D341Med (cell line): ENCODE measurements at places on chromosomes 11 and 22.

DNA sequence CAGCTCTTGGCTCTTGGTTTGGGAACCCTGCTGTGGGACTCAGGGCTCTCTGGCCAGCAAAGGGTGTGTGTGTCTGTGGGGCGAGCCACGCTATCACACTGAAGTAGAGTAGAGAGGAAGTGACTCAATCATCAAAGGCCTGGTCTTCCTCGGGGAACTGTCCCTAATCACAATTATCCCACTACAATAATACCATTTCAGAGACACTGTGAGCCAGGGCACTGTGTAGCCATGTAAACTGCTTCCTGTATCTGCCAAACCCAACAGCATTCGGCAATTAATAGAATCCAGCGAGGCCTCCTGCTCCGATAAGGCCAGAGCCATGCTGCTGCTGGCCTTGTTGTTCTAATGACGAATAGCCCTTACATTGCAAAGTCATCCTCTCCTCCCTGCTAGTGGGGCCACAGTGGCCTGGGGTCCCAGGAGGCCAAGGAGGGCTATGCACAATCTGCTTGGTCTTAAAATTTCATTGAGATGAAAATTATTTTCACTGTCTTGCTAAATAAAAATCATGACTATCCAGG is 49.8 kb upstream of the LMO2 start:
- DNase-seq: no peak

DNA sequence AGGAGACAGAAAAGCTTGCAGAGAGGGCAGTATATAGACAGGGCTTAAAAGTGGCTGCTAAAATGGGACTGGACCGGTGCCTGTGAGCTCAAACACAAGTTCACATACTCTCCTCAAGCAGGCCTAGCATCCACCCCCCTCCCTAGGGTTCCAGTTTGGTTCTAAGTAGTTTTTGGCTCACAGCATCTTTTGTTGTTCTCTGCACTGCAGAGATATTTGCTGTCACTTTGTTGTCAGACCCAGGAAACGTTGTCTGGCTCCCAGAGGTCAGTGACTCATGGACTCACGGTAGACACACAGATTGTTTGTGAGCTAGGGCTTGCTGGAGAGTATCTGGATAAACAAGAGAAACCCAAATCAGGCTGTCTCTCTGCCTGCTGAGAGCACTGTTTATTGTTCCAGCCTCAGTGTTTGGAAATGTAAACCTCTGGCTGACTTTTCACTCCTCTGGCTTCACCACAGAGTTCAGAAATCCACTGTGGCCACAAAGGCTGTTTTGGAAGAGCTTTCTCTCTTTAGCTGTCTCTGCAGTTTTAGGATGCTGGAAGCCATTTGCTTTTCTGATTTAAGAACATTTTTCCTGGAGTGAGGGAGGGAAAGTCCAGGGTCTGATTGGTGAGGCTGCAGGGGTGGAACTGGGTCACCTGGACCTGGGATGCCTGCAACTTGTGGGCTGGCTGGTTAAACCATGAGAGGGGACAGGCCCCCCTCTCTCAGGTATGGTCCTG is 303.7 kb upstream of the PLET1 start:
- no peak for DNase-seq

- DNase-seq: no peak
Measured at GRCh38 chr22:23696326-23696851, 5.6 kb downstream of the RGL4 start.

GRCh38 chr22:17829695-17830042 is 55.4 kb upstream of the BID start:
- no peak for DNase-seq

DNA sequence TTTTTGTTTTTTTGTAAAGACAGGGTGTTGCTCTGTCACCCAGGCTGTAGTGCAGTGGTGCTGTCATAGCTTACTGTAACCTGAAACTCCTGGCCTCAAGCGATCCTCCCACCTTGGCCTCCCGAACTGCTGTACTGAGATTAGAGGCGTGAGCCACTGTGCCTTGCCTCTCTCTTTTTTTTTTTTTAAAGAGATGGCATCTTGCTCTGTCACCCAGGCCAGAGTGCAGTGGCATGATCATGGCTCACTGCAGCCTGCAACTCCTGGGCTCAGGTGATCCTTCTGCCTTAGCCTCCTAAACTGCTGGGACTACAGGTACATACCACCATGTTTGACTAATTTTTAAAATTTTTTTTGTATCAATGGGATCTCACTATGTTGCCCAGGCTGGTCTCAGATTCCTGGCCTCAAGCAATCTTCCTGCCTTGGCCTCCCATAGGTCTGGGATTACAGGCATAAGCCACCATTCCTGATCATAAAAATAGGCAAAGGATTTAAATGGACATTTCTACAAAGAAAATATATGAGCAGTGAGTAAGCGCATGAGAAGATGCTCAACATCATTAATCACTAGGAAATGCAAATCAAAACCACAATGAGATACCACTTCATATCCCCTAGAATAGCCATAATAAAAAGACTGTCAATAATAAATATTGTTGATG is 17.3 kb upstream of the CLNS1A start:
- DNase-seq: no peak

- DNase-seq: no peak
Measured at GRCh38 chr11:108148556-108148955, 27.2 kb downstream of the ACAT1 start.

DNA sequence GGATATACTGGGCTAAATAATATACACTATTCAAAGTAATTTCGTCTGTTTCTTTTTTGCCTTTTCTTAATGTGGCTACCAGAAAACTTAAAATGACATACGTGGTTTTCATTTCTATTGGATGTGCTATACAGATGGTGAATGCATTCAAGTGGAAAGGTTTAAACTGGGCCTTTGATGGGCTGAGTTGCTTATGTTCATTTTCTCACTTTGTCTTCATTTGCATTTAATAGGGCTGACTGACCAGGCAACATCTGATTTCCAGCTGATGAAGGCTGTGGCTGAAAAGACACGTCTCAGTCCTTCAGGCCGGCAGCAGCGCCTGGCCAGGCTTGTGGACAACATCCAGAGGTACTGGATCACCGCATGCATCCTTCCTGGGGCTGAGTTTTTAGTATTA is 27.9 kb downstream of the PIWIL4 start:
- DNase-seq: no peak

GRCh38 chr11:110076371-110076965 is 16.7 kb upstream of the ZC3H12C start:
- no peak for DNase-seq

GRCh38 chr11:55481416-55481815 is 72.9 kb upstream of the OR4C15 start:
- DNase-seq: no peak

- DNase-seq: no peak
Measured at GRCh38 chr11:76257074-76257719, 50.9 kb upstream of the WNT11 start.

DNA sequence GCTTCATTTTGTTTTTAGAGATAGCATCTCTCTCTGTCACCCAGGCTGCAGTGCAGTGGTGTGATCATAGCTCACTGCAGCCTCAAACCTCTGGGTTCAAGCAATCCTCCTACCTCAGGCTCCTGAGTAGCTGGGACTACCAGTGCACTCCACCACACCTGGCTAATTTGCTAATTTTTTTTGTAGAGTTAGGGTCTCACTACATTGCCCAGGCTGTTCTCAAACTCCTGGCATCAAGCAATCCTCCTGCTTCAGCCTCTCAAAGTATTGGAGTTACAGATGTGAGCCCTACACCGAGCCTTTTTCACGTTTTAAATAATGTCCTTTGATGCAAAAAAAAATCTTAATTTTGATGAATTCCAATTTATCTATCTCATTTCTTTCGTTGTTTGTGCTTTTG is 75.4 kb upstream of the LINC01488 start:
- DNase-seq: no peak

DNA sequence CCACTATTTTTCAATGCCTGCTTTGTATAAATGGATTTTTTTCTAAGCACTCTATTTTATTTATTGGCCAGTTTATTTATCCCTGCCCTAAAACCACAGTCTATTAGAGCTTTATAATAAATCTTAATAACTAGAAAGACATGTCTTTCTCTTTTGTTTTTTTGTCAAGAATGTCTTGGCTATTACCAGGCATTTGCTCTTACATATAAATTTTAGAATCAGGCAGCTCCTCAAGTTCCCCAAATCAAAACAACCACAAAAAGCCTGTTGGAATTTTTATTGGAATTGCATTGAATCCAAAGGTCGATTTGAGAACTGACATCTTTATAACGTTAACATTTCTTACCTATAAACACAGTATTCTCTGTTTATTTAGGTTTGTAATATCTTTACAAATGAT is 85.8 kb upstream of the SC5D start:
- DNase-seq: no peak

- DNase-seq: no peak
Measured at GRCh38 chr22:32652645-32653270, 148.7 kb upstream of the TIMP3 start.

GRCh38 chr11:1747753-1748635 is 2.4 kb downstream of the IFITM10 start:
- peak; percentile 61 for DNase-seq

GRCh38 chr11:83711106-83711527 is 424.9 kb upstream of the CCDC90B start:
- DNase-seq: no peak

- DNase-seq: no peak
Measured at GRCh38 chr11:110077831-110078325, 15.3 kb upstream of the ZC3H12C start.

DNA sequence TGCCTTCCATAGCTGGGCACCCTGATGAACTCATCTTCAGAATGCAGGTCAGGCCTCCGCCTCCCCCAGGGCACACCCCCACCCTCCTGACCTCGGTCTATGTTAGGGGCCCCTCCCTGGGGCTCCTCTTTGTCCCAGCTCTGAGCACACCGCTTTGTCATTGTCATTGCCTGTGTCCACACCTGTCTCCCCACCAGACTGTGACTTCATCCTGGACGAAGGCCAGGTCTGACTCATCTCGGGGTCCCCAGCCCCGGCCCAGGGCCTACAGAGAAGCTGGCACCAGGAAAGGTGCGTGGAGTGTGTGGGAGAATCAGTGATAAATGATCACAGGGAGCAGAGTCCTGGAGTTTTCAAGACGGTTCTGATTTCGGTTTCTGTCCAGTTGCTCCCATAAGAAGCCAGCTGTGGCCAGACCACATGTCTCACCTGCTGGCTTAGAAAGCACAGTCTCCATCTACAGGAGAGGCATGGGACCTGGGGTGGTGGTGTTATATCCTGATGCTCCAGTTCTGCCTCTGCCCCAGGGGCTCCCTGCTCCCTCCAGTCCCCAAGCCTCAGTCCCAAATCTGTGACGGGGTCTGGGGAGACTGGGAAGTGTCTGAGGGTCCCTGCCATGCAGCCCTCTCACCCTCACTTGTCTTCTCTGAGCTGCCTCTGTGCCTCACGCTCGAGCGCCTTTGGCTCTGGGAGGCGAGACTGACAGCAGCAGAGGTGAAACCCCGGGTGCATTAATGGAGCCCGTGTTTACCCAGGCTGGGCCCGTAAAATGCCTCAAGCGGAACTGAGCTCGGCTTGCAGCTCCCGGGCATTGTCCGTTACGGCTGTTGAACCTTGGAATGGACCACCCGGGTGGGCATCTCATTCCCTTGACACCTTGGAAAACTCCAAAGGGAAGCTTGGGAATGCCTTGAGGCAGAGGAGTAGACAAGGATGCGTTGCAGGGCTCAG is 85.5 kb upstream of the WNT11 start:
- DNase-seq: no peak

- no peak for DNase-seq
Measured at GRCh38 chr22:36332623-36333332, 55.0 kb downstream of the MYH9 start.

DNA sequence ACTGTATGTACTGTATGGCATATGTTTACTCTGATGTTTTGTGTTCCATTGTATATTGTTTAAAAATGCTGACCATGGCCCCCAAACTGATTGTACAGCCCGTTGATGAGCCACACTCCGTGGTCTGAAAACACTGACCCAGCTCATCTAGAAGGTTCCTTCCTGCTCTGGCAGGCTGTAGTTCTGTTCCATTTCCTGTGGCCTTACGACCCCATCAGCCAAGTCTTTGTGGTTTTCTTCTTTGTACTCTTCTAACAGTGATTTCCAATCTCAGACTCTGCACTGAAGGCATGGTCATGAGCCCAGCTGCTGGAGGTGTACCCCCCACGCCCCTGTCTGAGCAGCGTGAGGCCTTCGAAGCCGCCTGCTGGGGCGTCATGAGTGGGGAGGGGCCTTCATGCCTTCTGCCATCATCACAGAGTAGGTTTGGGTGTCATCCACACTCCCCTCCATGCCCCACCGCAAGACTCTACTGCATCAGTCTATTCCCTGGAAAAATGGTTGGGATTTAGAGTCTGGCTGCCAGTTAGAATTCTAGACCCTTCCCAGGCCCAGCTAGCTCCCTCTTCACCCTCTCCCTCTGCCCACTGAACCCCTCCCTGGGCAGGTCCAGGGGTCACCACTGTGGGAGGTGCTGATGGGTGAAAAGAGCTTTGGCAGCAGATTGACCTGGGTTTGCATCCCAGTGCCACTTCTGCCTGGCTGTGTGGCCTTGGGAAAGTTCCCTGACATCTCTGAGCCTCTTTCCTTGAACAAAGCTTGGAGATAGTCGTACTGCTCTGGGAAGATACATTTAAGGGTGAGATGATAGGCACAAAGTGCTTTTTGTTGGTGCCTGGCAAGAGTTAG is 11.3 kb upstream of the C11orf96 start:
- DNase-seq: no peak

GRCh38 chr11:75264971-75265370 is 24.4 kb downstream of the TPBGL start:
- DNase-seq: no peak

GRCh38 chr22:39245130-39246039 is 603 bp upstream of the PDGFB start:
- DNase-seq: no peak

DNA sequence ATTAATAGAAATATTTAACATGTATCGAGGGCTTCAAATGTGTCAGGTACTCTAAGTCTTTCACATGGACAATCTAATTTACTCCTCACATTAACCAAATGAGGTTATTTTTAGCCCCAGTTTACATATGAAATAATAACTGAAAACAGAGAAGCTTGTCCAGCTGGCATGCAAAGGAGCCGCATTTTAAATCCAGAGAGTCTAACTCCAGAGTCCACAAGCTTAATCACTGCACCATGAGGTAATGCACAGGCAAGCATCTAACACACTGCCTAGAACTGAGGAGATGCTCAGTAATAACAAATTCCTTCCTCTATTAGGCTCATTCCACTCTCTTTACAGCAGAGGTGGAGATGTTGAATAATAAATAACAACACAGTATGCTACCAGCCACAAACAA is 165.7 kb upstream of the GUCY1A2 start:
- DNase-seq: no peak

GRCh38 chr11:72378704-72379383 is 55.5 kb downstream of the CLPB start:
- DNase-seq: no peak
